ENCODE measurements at places on chromosomes 7 and 10.
A peak's percentile ranks its signal among the peaks of the same experiment; 100 is the strongest.

DNA sequence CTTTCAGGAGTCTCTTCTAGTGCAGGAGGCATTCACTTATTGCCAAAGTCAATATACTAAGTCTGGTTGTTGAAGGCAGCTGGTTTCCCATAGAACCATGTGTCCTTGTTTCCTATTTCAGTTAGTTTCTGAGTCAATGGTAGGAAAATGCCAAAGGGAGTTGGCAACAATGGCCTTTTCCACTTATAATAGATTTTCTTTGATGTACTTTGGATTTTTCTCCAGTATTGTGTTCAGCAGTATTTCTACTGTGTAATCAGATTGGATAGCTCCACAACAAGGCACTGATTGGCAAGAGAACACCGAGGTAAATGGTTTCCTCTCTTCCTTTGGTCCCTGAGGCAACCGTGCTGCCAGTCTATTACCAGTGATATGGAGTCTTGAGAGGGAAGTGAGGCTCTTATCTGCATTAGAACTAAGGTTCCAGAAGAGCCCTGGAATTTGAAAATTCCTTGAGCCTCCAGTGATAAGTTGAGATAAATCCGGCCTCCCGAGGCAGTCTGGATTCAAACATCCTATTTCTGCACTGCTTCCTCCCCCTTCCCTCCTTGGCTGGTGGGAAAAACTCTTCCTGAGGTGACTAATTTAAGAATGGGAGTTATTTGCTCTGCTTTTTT lies 7.9 kb upstream of the SEPTIN7 start:
- no peak for DNase-seq

DNA sequence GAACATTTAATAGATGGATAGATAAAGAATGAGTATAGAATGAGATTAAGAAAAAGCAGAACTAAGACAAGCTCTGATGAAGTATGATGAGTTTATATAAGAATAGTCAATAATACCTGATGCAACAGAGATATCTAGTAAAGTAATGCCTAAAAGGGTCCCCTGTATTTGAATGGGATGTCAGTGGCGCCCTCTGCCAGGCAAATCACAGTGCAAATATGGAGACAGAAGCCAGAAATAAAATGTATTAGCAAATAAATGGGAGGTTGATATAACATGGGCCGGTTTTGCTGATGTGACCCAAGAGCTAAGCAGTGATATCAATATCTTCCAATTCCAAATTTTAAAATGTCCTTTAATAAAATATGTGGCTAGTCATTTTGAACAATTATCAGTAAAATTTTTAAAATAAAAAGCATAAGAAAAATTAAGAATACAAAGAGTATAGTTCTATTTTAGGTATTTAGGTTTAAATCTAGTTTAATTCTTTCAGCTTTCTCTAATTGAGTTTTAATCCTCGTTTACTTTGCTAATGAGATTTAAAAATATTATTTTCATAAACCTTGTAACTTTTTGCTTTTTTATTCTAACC lies 62.6 kb downstream of the ADK start:
- peak; percentile 50 for DNase-seq

DNA sequence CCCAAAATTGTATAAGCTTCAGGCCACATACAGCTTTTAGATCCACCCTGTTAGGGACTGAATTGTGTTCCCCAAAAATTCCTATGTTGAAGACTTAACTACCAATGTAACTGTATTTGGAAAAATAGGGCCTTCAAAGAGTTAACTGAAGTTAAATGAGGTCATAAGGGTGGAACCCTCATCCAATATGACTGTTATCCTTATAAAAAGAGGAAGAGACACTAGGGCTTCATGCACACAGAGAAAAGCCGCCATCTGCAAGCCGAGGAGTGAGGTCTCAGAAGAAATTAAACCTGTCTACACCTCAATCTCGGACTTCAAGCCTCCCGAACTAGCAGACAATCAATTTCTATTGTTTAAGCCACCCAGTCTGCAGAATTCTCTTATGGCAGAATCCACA lies 317.9 kb upstream of the NFE2L3 start:
- DNase-seq, result no peak

- no peak for DNase-seq
Observed at GRCh38 chr10:110077436-110078130, 69.8 kb downstream of the ADD3 start.

GRCh38 chr10:86965986-86966654 lies 2.2 kb upstream of the ADIRF start:
- no peak for DNase-seq

DNA sequence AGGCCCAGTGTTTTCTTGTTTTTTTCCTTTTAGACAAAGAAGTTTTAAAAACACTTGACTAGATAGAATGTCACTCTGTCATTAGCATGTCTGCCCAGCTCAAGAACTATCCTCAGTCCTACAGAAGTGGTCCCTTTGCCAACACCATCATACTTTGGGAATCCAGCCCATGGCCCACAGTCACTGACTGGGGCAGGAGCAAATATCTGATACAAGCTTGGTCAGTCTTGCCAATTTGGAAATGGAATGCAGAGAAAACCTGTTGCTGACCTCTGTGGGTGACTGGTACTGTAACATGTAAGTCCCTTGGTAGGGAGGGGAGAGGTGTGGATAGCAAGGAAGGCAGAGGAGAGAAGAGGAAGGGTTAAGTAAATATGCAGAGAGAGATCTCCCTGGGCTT lies 47.8 kb downstream of the IPMK start:
- no peak for DNase-seq

DNA sequence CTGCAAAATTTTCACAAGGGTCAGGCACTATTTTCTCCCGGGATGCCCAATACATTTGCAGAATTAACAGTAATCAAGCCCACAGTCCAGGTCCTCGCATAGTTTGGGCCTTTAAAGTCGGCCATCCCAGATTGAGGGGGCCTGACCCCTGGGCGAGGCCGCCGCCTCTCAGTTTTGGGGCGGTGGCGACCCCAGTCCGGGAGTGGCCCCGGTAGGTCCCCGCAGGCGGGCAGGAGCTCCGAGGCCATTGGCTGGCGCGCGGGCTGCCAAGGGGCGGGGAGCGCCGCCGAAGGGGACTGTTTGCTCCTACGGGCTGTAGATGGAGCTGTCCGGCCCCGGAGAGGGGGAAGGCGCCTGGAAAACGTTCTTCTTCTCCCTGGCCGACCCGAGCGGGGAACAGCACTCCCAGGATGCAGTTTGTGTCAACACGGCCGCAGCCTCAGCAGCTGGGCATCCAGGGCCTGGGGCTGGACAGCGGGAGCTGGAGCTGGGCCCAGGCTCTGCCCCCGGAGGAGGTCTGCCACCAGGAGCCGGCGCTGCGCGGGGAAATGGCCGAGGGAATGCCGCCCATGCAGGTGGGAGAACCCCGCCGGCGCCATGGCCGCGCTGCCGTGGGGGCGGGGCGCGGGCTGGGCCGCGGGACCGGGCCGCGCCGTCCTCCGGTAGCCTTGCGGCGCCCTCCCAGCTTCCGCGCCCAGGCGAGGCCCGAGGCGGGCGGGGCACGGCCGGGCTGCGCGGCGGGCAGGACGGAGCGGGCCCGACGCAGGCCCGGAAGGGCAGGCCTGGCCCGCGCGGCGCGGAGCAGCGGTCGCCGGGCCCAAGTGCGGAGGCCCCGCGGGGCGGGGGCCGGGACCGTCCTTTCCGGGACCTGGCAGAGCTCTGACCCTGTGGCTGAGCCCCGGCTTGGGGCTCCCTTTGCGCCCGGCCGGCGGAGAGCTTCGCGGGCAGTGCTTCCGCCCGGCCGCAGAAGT lies at the start of gene ZNF282:
Gene ZNF282 (plus strand): TSS at position 367 of the 971 bp plus-strand sequence. CDS start 44 bp downstream, at position 411.
- DNase-seq, result peak; percentile 76

GRCh38 chr10:49389361-49389933 lies 6.4 kb downstream of the DRGX start:
- DNase-seq, result no peak

DNA sequence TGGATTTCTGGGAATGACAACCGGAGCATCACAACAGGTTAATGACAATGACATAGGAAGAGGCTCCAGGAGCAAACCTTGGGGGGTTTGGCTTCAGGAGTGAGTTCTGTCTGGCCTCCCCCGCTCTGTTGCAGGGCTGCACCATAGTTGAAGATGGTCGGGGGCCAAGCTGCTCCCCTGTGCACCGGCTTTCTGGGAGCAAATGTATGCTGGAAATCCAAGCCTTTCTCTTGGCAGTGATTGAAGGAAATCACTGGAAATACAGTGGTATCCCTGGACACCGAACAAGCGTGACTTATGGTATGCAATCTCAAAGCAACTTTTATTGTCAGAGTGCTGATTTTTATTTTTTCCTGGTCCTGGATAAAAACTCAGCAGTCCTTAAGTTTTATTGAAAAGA lies 251.9 kb upstream of the ZNF32 start:
- no peak for DNase-seq

GRCh38 chr10:118595598-118596425 lies at the start of gene PRLHR:
PRLHR (minus strand) TSS chr10:118595648; CDS start chr10:118595244, 404 bp downstream.
- no peak for DNase-seq

GRCh38 chr10:8829592-8829991 lies 775.1 kb downstream of the GATA3 start:
- DNase-seq, result no peak

DNA sequence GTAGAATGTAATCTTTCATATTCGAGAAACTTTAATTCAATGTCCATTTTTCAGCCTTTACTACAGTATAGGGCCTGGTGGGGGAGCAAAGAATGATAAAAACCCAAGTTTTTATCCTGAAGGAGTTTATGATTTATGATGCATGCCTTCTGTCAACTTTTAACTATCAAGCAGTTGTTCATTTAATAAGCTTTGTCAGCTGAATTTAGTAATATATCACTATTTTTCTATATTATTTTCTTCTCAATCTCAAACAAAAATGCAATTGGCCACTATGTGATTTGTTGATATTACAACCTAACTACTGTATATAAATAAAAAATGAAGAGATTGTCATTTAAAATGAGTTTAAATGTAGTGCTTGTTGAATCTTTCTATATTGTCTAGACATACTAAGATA lies 2.4 kb downstream of the NUP42 start:
- DNase-seq, result no peak

DNA sequence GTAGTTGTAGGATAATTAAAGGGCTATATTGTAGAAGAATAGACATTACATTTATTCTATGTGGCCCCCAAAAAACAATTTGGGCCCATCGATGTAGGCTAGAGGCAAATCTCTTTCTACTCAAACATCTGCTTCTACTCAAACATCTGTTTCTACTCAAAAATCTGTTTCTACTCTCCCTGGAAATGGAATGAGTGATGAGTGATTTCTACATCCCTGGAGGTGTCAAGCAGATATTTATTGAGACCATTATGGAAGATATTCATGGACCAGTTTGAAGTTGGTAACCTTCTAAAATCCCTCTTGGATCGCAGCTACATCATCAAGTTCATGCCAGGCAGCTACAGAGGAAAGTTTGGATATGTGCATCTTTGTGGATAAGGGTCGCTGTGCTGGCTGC lies 5.1 kb upstream of the PLPP4 start:
- no peak for DNase-seq

DNA sequence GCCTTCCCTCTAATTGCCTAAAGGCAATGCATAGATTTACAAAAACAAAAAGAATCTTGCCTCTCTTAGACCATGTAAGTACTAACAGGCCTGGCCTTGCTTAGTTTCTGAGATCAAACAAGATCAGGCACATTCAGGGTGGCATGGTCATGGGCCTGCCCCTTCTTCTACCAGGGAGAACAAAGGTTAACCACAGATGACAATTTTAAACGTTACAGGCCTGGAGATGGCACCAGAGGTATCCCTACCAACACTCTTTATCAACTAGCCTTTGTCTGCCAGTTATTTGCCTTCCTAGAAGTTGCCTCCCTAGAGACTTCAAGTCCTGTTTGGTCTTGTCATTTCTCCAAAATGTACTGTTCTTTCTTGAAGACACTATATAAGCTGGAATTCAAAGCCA lies 252.6 kb downstream of the DOCK4 start:
- DNase-seq, result no peak

GRCh38 chr10:10128387-10128786 lies 889.3 kb upstream of the CELF2 start:
- DNase-seq, result no peak

All from activated naive CD4-positive, alpha-beta T cell treated with anti-CD3 and anti-CD28 coated beads, Interleukin-2, amount 50 U/mL, for 16 hours (primary cell).